CD14-positive monocyte (primary cell): ENCODE measurements at places on chromosomes 1 and 21. TPM values are rescaled to one million over a fixed set of nuclear protein-coding genes. Genes with fewer than 3 reads are reported as not detected.

- peaks cover 14% of the 10 kb centered on the region for H3K4me1 ChIP-seq
- H3K27ac ChIP-seq, result no peak overlapping the region
- H3K27me3 ChIP-seq, result no peaks in the 10 kb centered on the region
- DNase-seq, result peak; percentile 80
Measured at GRCh38 chr1:32612189-32612881, 38.0 kb downstream of the ZBTB8OS start.

DNA sequence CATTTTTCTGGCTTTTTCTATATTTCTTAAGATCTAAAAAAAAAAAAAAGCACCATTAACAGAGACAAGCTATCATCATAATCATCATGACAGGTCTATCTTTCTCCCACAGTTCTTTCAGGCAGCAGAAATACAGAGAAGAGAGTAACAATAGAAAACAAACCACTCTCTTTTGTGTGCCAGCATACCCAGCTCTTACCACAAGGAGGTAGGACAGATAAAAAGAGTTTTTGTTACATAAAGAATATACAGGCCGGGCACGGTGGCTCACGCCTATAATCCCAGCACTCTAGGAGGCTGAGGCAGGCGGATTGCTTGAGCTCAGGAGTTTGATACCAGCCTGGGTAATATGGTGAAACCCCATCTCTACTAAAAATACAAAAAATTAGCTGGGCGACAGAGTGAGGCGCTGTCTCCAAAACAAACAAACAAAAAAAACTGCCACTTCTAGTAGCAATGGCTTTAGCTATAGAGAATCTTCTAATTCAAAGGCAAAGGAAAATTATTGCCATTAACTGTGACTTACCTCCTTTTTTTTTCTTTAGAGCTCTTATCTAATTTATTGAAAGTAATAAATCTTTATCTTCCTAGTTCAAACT is 39.7 kb downstream of the ANKRD13C start:
- H3K36me3 ChIP-seq, result peaks cover 13% of the 10 kb centered on the region
- no peak overlapping the region for H3K4me3 ChIP-seq
- H3K4me1 ChIP-seq, result no peaks in the 10 kb centered on the region
- no peak overlapping the region for H3K27ac ChIP-seq
- H3K27me3 ChIP-seq, result no peaks in the 10 kb centered on the region

The FCRL6 gene
- polyA plus RNA-seq, result 0.17 TPM

The WDR64 gene
- polyA plus RNA-seq, result not detected

GRCh38 chr1:19374083-19374801 is 62.1 kb downstream of the SLC66A1 start:
- H3K36me3 ChIP-seq, result peaks cover 76% of the 10 kb centered on the region
- H3K27me3 ChIP-seq, result no peaks in the 10 kb centered on the region
- no peak overlapping the region for H3K27ac ChIP-seq
- no peak overlapping the region for H3K4me3 ChIP-seq
- H3K4me1 ChIP-seq, result no peaks in the 10 kb centered on the region
- no peak for DNase-seq

DNA sequence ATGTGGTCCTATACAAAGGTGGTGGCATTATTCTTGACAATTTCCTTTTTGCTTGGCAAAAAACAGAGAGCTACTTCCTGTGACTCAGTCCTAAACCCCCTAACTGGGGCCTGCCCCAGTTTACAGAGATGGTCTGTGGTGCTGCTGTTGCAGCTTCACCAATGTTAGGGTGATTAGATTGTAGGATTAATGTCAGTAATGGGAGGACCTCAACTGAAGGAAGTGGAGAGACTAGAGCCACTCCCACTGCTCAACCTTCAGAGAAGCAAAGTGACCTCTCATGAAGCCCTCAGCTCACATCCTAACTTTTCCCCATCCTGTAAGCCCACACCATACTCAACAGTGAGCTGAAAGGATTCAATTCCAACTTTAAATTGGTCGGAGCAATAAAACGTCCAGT is 3.6 kb downstream of the S100A6 start:
- peaks cover 62% of the 10 kb centered on the region for H3K4me1 ChIP-seq
- no peaks in the 10 kb centered on the region for H3K27me3 ChIP-seq
- H3K27ac ChIP-seq, result no peak overlapping the region
- H3K4me3 ChIP-seq, result peak overlapping the region; percentile 84
- H3K36me3 ChIP-seq, result peaks cover 6% of the 10 kb centered on the region

The GUCA2B gene
- not detected for polyA plus RNA-seq

The NFIA gene
- polyA plus RNA-seq, result 5.3 TPM
